Fibroblast of the conjunctiva (primary cell): ENCODE measurements at places on chromosomes 5 and 9.

DNA sequence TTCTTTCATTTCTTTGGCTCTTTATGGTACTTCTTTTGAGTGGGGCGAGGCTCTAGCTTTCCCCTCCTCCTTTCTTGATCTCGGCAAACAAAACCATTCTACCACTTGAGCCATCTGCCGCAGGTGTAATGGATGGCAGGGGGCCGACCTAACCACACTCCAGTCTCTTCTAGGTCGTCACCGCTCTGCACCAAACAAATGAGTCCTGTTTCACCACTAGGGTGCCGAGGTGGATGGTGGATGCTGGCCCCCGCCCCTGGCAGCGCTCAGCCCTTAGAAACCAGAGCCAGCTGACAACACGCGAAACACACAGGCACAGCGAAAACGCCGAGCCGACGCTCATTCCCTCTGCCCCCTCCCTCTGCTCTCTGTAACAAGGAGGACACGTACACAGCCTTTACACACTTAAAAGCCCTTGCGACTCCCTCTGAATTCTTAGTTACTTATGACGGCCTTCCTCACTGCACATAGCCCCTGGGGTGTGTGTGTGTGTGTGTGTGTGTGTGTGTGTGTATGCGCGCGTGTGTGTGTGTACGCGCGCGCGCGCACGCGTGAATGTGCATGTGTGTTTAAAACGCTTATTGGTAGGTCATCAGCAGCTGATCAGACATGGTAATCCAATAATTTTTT, 199.4 kb downstream of the MEF2C start:
- no peak for DNase-seq

GRCh38 chr5:62569470-62569869, 9.1 kb upstream of the LRRC70 start:
- no peak for DNase-seq

DNA sequence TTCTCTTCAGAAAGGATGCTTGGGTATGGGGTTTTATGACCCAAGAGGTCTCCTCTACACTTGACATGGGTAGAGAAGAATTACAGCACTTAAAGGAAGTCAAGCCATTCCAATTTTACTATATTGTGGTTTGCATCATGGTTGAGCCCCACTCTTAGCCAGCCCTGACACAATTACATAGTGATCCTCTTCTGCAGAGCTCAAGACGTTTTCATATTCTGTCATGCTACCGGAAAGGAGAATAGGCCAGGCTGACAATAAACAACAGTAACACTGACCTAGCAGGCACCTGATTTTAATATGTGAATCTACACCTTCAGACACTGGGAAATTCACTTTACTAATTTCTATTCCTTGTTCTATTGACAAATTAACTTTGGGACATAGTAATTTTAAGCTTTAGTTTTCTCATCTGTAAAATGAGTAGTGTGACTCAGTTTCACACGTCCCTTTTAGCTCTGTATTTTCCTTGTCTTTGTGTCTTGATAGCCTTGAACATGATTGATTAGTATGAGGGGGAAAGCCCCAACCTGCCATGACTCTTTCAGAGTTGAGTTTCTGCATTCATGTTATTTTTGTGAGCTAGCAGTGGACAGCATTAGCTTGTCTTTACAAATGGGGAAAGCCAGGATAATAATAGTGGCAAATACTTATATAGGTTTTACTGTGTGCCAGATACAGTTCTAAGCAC, 83.8 kb downstream of the SV2C start:
- DNase-seq = no peak

GRCh38 chr9:31045810-31046209, 1338.6 kb upstream of the ACO1 start:
- DNase-seq = no peak

- DNase-seq = no peak
These were observed 575.8 kb upstream of the CLINT1 start for GRCh38 chr5:158434749-158435148.
